Tibial nerve (tissue), 4 donors: ENCODE measurements at places on chromosomes 2 and 18.

DNA sequence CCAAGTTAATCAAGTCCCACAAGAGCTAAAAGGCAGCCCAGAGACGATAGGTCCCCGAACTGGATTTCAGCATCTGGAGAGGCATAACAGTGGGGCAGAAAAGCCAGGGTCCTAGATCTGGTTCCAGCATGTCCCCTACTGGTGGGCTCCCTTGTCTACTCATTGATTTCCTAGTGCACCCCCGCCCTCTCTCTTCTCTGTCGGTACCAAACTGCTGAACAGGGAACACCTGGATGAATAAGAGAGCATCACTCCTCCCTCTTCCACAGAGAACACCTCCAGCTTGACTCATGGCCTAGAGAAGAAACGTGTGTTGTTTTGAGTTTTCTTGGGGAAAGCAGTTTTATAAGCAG lies 101.3 kb downstream of the FOXI3 start:
- no peaks in the 10 kb centered on the region for H3K36me3 ChIP-seq
- no peak for DNase-seq
- H3K4me1 ChIP-seq = no peaks in the 10 kb centered on the region
- H3K27ac ChIP-seq = no peak overlapping the region
- no peaks in the 10 kb centered on the region for H3K27me3 ChIP-seq
- no peak overlapping the region for H3K4me3 ChIP-seq

DNA sequence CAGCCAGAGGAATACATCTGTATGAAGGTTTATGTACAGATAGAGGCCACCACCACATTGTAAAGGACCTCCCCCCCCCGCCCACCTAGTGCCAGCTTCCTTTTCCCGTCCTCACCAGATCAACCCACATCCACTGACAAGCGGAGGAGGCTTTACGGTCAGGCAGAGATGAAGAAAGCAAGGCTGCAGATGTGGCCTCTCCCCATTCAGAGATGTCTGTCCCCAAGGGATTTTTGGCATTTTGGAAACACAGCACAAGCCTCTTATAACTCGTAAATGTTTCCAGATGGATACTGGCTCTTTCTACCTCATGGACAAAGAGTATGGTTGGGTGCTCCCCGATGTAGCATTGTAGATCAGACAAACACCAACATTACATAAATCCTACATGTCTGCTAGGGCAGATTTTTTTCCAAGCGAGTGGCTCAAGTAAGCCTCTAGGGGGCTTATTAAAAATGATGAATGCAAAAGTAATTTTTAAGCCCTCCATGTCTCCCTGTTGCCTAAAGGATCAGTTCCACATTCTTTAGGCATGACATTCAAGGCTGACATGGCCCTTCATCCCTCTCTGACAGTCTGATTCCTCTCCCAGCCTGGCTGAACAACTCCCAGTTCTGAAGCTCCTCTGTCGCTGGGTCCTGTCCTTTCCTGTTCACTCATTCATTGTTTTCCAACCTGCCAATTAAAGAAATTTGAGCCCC lies 11.7 kb downstream of the VIT start:
- H3K27me3 ChIP-seq = no peaks in the 10 kb centered on the region
- no peaks in the 10 kb centered on the region for H3K4me1 ChIP-seq
- peak; percentile 47 for DNase-seq
- H3K27ac ChIP-seq = peak overlapping the region; percentile 38
- no peak overlapping the region for H3K4me3 ChIP-seq

DNA sequence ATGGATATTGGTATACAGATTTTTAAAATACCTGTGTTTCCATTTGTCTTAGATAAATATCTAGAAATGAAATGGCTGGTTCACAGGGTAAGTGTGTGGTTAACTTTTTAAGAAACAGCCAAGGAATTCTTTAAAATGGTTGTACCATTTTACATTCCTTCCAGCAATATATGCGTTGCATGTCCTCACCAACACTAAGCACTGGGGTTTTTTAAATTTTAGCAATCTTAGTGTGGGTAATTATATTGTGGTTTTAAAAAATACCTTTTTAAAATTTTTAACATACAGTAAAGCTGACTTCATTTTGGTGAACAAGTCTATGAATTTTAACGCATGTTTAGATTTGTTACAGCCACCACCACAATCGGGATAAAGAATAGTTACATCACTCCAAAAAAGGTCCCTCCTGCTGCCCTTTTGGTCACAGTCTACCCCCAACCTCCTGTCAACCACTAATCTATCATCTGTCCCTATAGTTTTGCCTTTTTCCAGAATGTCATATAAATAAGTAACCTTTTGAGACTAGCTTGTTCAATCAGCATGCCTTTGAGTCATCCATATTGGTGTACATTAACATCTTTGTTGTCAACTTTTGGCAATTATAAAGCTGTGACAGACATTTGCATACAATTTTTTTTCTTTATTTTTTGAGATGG lies 128.1 kb upstream of the MSTN start:
- no peaks in the 10 kb centered on the region for H3K36me3 ChIP-seq
- H3K4me3 ChIP-seq = no peak overlapping the region
- no peak overlapping the region for H3K27ac ChIP-seq
- DNase-seq = no peak
- no peaks in the 10 kb centered on the region for H3K27me3 ChIP-seq

- no peak overlapping the region for H3K4me3 ChIP-seq
- H3K27me3 ChIP-seq = no peaks in the 10 kb centered on the region
These were observed 139.1 kb downstream of the C1D start for GRCh38 chr2:67923696-67924095.

GRCh38 chr2:42314892-42315468 lies 46.0 kb downstream of the COX7A2L start:
- DNase-seq = no peak
- H3K4me1 ChIP-seq = no peaks in the 10 kb centered on the region
- H3K27ac ChIP-seq = no peak overlapping the region

DNA sequence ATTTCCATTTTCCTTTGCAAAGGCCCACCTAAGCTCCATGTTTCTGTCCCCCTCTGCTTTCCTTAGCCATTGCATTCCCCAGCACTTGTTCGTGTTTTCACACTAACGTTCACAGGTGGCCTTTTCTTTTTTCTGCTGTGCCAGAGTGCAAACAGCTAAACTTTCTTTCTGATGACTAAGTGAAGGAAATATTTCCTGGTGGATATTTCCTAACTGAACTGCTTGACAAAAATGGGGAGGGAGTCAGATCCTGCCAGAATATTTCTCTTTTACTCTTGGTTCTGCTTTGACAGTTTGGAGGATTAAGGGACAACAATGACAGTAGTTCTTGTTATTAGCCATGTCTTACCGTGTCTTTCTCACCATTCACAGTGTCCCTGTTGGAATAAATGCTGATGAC lies 344.0 kb downstream of the ARHGAP15 start:
- peak overlapping the region; percentile 0 for H3K27ac ChIP-seq
- no peak for DNase-seq
- H3K4me3 ChIP-seq = no peak overlapping the region
- no peaks in the 10 kb centered on the region for H3K27me3 ChIP-seq
- no peaks in the 10 kb centered on the region for H3K36me3 ChIP-seq

DNA sequence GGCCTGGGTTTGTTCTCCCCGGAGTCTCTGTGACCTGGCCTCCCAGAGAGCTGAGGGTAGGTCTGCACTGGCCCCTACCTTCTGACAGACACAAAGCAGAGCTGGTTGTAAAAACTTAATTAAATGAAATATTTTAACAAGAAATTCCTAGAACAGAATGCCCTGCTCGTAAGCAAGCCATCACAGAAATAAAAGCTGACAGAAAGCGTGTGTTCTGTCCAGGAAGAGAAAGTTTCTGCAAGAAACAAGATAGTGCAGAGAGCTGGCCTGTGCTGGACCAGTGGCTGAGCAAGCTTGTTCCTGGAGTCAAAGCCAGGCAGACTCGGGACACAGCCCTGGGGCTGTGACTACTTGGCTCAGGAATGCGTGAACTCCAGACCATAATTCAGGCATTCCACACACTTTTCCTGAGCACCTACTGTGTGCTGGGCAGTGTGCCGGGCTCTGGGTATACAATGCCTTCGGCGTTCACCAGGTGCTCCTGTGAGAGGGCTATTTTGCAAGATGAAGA lies 51.6 kb downstream of the APOB start:
- H3K4me3 ChIP-seq = no peak overlapping the region
- no peak for DNase-seq
- H3K27me3 ChIP-seq = no peaks in the 10 kb centered on the region
- no peaks in the 10 kb centered on the region for H3K36me3 ChIP-seq

- DNase-seq = no peak
- no peak overlapping the region for H3K27ac ChIP-seq
- H3K4me3 ChIP-seq = no peak overlapping the region
- H3K4me1 ChIP-seq = no peaks in the 10 kb centered on the region
- peaks cover 9% of the 10 kb centered on the region for H3K27me3 ChIP-seq
- no peaks in the 10 kb centered on the region for H3K36me3 ChIP-seq
These were observed 3.6 kb upstream of the AQP4 start for GRCh38 chr18:26868968-26869586.

GRCh38 chr2:167582619-167583018 lies 664.8 kb downstream of the STK39 start:
- H3K36me3 ChIP-seq = no peaks in the 10 kb centered on the region
- H3K4me1 ChIP-seq = no peaks in the 10 kb centered on the region

DNA sequence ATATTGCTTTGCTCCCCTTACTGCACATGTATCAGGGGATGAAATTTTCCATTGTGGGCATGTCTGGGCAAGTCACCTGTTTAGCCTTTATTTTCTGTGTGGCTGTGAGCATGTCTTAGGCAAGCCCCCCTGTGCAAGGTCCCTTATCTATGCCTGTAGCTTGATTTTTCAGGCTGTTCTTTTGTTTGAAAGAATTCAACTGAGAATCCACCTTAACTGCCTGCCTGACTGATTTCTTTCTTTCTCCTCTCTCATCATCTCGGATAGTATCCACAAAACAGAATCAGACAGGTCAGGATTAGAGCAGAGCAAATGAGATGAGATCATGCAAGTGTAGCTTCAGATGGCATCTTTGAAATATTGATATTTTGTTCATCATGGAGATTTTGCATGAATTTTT lies 1147.5 kb upstream of the ACVR2A start:
- H3K27ac ChIP-seq = no peak overlapping the region
- H3K36me3 ChIP-seq = no peaks in the 10 kb centered on the region
- no peak overlapping the region for H3K4me3 ChIP-seq
- DNase-seq = no peak

GRCh38 chr2:235876099-235876679 lies 292.0 kb downstream of the GBX2 start:
- DNase-seq = no peak
- H3K36me3 ChIP-seq = peaks cover 7% of the 10 kb centered on the region
- no peaks in the 10 kb centered on the region for H3K4me1 ChIP-seq
- no peak overlapping the region for H3K27ac ChIP-seq
- no peaks in the 10 kb centered on the region for H3K27me3 ChIP-seq

DNA sequence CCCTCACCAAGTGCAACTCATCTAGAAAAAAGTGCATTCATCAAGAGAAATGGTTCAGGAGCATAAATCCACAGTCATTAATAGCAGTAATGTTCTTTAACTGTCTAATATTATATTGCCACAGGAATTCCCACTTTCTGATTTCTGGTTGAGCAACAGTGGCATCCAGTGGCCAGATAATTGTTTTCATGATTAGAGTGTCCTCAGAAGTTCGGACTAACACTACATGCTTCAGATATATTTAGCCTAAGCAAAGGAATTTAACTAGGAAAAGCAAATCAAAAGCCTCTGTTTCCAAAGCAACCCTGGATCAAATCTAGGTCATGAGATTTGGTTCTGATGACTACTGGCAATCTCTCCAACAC lies 9.8 kb upstream of the ERBB4 start:
- DNase-seq = peak; percentile 22
- H3K27me3 ChIP-seq = no peaks in the 10 kb centered on the region

- H3K4me3 ChIP-seq = no peak overlapping the region
- DNase-seq = no peak
- no peaks in the 10 kb centered on the region for H3K27me3 ChIP-seq
- no peaks in the 10 kb centered on the region for H3K36me3 ChIP-seq
- H3K4me1 ChIP-seq = no peaks in the 10 kb centered on the region
- no peak overlapping the region for H3K27ac ChIP-seq
These were observed 60.2 kb downstream of the EHD3 start for GRCh38 chr2:31294196-31294595.

DNA sequence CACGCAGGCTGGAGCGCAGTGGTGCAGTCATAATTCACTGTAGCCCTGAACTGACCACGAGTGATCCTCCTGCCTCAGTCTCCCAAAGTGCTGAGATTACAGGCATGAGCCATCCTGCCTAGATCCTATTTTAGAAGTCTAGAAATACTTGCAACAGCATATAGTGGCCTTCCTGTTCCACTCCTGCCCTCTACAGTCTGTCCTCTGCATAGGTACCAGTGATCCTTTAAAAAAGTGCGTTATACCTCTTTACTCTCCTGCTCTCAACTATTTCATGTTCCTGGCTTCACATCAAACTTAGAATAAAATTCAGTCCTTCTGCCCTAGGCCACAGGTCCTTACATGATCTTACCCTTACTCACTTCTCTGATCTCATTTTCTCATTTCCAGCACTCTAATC lies 6.0 kb downstream of the COMMD1 start:
- no peaks in the 10 kb centered on the region for H3K4me1 ChIP-seq
- no peak for DNase-seq
- no peak overlapping the region for H3K27ac ChIP-seq
- no peaks in the 10 kb centered on the region for H3K36me3 ChIP-seq

GRCh38 chr2:192749611-192750200 lies 555.0 kb upstream of the TMEFF2 start:
- H3K27ac ChIP-seq = no peak overlapping the region
- H3K36me3 ChIP-seq = no peaks in the 10 kb centered on the region
- no peaks in the 10 kb centered on the region for H3K27me3 ChIP-seq
- DNase-seq = no peak
- no peaks in the 10 kb centered on the region for H3K4me1 ChIP-seq

DNA sequence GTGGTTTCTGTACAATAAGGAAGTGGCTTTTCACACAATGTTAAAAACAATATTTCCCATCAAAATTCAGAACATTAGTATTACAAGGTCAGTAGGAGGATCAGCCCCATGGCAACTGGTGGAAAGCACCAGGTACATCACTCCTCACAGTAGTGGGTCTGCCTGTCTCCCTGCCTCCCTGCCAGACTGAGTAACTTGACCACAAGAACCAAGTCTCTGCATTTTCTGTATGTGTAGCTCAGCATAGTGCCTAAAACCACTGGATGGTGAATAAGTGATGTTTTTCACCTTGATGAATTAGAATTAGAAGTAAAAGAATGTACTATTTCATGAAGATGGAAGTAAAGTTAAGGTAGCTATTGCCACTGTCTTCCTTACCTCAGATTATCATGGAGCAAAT lies 4.1 kb upstream of the WDR7 start:
- H3K27me3 ChIP-seq = no peaks in the 10 kb centered on the region
- DNase-seq = no peak
- no peaks in the 10 kb centered on the region for H3K36me3 ChIP-seq
- H3K27ac ChIP-seq = no peak overlapping the region
- no peak overlapping the region for H3K4me3 ChIP-seq

DNA sequence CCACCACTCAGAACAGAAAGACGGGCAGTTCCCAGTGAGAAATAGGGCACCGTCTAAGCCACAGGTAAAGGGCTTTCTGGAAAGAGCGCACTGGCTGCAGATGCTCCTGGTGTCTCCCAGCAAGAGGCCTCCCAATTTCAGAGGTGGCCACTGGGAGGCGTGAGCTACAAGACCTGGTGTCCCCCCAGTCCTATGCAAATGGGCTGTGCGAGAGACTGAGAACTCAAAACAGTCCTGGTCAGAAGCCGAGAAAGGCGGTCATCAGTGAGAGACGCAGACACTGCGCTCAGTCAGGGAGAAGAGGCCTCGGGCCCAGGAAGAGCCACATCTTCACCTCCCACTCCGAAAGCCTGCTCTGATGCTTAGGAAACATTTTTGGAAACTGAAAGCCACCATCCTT lies 179.5 kb downstream of the EIPR1 start:
- no peaks in the 10 kb centered on the region for H3K36me3 ChIP-seq
- no peaks in the 10 kb centered on the region for H3K27me3 ChIP-seq
- no peaks in the 10 kb centered on the region for H3K4me1 ChIP-seq
- H3K27ac ChIP-seq = no peak overlapping the region
- DNase-seq = no peak
